ENCODE measurements at places on chromosomes 2 and 18.

- DNase-seq, result no peak
These were observed 100.2 kb upstream of the SULT1C3 start for GRCh38 chr2:108139521-108139920.

- DNase-seq, result no peak
These were observed 1027.2 kb upstream of the ACVR2A start for GRCh38 chr2:146817613-146818012.

DNA sequence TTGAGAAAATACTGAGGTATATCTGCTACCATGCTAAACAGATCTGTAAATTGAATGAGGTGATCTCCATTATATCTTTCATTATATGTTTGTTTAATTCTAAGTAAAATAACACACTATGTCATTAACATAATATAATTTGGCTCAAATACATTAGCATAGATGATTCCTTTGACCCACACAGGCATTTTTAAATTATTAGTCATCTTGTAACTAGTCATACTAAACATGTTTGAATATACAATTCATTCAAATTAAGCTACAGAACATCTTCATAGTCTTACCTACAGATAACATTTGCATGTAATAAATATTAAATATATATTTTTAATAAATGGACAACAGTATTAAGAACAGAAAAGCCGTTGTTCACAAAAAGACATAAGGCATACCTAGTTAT, 52.7 kb upstream of the KYNU start:
- no peak for DNase-seq

DNA sequence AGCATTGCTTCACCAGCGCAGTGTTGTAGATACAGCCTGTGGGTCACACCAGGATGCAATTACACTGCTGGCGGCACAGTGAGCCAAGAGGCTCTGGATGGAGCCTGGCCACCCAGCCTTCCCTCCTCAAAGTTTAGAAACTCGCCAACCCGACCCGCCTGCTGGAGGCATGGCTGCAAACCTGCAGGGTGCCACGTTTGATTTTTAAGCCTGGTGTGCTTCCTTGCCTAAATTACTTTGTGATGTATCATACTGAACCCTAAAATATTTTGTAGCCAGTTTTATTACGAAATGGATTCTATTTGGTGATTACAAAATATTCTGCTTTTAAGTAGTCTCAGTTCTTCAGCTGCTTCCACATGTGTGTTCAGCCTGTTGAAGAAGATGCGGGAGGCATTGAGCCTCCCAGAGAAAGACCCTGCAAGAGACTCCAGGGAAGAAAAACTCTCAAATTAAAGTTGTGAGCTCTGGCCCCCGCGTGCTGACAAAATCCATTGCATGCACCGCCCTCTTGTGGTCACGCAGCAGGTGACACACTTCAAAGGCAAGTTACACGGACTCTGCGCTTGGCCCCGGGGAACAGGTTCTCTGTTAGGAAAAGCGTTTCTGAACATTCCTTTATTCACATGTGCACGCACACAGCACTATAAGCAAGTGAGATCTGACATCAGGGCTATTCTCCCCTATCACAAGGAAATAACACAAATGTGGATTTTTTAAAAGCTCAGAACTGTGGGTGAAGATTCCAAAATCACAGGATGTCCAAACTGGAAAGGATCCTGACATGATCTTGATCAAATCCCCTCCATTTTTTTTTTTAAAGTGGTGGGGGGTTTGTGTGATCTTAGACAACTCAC, 63.0 kb upstream of the TWIST2 start:
- DNase-seq, result peak; percentile 84

DNA sequence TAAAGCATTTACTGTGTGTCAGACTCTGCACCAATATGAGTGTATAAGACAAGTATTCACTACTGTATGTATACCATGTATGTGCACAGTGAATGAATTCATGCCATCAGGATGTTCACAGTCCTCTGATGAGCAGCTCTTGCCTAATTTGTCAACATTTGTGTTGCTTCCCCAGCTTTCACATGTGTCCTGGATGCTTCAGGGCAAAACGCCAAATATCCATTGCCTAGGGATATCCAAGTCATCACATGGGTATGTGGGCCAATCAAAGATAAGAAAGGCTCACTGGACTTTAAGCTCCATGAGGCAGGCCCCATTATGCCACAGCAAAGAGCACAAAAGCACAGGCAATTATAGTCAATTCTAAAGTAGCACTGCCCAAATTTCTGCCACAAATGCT, 134.2 kb upstream of the CHAC2 start:
- peak; percentile 6 for DNase-seq

DNA sequence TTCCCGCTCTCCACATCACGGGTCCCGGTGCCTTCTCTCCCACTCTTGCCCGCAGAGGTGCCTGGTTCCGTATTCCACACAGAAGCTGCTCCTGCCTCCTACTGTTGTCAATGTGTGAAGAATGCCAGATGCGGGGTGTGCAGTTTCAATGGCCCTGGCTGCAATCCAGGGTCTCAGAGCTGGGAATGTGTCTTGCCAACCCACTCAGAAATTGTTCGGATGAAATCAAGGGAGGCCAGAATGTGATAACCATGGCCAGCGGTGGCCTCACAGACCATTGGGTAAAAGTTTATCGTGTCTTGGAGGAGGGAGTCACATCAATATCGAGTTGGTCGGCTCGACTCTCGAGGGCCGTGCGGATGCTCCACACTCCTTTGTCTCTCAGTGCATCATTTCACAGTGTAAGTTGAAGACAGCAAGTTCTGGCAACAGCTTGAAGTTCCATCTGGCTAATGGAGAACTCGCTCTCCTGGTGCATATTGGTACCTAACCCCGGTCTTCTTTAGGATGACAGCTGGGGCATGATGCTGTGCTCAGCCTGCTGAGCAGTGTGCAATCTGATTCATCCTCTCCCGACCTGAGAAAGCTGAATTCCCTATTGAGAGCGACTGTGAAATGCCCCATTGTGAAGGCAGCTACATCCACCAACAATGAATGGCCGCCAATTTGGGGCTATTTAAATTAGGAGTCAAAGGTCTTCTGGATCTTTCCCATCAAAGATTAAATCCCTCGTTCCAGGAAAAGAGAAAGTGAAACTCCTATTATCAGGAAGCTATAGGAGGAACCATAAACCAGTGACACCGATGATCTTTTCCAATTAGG, 389.0 kb downstream of the SOX11 start:
- no peak for DNase-seq

DNA sequence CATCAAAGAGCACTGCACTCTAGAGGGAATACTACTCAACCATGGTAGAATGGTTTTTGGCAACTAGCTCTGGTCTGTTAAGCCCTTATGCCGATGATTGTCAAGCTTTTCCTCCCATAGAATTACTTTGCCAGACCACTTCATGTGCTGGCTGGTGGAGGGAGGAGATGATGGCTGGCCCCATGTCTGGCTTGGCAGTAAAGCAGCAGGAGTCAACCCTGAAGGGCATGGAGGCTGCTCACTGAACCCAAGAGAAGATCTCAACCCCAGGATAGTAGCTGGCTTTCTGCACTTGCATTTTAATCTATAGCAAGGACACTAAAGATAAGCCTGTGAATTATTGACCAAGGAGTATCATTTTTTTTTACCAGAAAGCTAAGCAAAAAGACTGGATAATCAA, 309.9 kb downstream of the PIEZO2 start:
- DNase-seq, result no peak

DNA sequence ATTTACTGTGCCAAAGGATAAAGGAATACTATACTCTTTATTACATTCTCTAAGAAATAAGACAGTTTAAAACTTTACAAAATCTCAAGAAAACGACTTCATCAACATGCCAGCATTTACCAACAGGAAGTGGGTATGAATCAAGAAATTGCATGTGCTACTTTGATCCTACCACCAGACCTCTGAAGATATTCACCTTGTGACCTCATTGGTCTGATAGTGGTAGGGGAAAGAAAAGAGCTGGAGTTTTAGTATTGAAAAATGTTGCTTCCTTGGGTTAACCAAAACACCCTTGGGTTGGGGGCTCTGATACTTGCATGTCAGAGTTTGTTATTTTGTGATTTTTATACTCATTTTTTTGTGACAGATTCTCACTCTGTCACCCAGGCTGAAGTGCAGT, 84.1 kb upstream of the LPIN2 start:
- no peak for DNase-seq

GRCh38 chr2:225074366-225074765, 32.1 kb upstream of the DOCK10 start:
- no peak for DNase-seq

GRCh38 chr2:112658839-112659667, 13.3 kb downstream of the SLC20A1 start:
- DNase-seq, result no peak

GRCh38 chr2:127573771-127574170, 38.3 kb downstream of the MYO7B start:
- DNase-seq, result no peak

GRCh38 chr2:202171241-202171825, 67.1 kb downstream of the SUMO1 start:
- DNase-seq, result no peak

DNA sequence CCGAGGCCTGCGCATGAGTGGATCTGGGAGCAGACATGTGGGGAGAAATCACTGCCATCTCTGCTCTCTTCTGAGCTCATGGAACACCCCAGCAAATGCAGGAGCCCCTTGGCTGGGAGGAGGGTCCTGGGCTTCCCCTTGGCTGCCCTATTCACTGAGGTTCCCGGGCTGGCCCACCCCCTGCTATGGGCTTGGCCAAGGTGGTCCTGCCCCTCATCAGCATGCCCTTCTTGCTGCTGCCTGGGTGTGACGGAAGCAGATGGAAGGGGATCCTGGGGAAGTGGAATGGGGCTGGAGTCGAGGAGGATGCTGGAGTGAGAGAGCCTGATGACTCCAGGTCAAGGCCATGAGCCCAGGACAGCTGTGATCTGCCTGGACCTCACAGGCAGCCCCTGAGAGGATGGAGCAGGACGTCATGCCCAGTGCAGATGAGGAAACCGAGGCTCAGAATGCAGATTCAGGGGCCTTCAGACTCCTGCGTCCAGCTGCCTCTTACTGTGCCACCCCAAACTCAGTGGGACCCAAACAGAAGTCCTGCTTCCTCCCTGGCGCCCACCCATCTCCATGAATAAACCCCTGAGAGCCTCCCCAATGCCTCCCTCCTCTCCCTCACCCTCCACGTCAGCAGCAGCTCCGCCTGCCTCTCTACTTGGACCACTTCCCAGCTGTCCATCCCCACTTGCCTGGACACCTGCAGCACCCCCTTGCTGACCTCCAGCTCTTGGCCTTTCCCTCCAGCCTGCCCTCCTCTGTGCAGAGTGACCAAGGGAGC, 4.0 kb downstream of the SNED1 start:
- DNase-seq, result no peak

- DNase-seq, result no peak
These were observed 284.2 kb downstream of the CAMKMT start for GRCh38 chr2:44645937-44646336.

DNA sequence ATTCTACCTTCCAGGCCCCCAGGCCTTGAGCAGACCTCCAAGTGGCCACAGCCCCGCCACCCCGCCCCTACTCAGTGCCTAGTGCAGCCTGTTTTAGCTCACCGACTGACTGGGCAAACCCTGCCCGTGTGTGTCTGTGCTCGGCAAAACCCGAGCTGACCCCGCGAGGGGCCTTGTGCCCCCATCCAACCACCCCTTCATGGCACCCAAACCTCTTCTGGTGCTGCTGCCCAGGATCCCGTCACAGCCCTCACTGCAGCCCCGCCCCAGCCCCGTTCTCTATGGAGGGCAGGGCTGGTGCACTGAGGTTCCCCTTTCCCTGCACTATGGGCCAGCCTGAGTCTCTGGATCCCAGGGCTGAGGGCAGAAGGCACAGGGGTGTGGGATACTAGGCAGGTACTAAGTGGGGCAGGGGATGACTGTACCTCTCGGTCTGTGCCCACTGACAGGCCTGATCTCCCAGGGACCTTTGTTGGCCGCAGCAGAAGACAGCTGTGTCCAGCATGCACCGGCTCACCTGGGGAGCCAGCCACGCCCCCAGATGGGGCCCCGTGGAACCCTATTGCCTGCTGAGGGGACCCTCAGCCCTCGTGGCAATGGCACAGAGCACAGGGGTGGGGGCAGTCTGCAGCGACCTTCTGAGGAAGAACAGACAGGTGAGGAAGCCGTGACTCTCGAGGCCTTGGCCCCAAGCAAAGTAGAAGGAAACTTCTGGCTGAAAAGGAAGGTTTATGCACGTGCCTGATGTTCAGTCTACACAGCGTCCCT, 69.9 kb upstream of the OTOS start:
- no peak for DNase-seq

GRCh38 chr2:143289025-143289424, 159.8 kb downstream of the ARHGAP15 start:
- no peak for DNase-seq

- no peak for DNase-seq
These were observed 18.6 kb upstream of the PEX13 start for GRCh38 chr2:60998628-60999545.

GRCh38 chr2:101617796-101618195, 79.7 kb upstream of the MAP4K4 start:
- no peak for DNase-seq

DNA sequence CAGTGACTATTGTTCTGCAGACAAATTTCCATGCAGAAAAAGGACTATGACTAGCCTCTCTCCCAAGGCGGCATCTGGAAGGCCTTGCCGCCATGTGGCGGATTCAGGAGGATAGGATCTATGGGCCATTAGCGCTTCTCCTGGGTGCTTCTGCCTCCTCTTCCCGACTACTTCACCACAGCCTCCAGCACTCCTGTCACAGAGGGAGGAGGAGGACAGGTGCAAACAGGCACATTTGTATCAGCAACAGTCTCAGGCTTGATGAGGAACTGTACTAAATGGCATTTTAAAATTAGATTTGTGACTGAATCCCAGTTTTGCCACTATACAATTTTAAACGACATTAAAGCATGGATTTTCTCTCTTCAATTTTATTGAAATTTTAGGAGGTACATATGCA, 114.9 kb downstream of the NOL10 start:
- no peak for DNase-seq

DNA sequence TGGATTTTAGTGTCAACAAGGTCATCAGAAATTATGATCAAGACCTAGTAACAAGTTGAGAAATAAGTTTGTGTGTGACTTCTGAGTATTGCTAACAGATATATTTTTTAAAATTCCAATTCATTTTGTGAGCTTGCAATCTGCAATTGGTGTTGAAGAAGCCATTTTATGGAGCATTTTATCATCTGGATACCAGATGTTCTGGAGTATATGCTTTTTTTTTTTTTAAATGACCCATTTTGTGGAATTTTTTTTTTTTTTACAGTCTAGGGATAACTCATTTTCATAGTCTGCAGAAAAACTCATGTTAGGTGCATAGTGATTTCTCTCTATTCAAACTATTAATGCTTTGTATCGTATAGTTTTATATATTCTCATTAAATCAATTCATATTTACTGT, 12.6 kb downstream of the QPCT start:
- DNase-seq, result peak; percentile 44

Measured in fibroblast of skin of left biceps (primary cell).